ENCODE measurements at places on chromosomes 12 and 14.

DNA sequence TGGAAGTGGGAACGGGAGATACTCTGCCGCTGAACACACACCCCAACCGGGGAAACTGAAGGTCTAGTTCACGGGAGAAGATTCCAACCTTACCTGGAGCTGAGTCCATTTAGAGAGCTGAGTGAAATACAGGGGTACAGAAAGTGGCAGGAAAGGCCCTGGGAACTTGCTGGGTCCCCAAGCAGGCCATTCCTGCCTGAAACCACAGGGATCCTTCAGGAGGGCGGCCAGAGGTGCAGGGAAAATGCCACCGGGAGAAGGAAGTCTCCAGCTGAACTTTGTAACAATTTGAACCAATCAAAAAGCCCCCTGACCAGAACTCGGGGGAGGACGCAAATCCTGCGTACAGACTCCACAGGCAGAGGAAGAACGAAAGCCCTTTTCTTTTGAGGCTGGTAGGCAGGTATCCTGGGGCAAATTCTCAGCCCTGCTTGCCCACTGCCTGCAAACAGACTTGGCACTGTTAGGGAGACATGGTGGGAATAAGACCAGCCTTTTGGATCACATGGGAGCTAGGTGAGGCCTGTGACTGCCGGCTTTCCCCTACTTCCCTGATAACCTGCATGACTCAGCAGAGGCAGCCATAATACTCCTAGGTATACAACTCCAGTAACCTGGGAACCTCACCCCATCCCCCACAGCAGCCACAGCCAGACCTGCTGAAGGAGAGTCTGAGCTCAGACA is 170.9 kb downstream of the SEC23A start:
- no peak for DNase-seq

GRCh38 chr12:130764073-130764472 is 48.0 kb upstream of the RIMBP2 start:
- DNase-seq = peak; percentile 6

DNA sequence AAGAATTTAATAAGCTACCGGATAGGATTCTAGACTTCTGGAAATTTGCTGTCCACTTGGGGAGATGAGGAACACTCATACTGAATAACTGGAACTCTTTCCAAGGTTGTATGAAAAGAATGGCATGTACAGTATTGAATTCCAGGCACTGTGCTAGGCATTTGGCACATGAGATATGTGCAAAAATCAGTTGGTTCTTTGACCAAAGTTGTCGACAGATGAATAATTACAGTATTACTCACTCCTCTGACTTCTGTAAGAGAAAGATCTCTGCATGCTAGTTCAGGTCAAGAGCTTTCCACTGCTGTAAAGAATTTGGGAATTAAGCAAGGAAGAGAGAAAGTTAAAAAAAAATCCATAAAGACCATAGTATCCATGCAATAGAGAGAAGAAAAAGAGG is 764.7 kb downstream of the BCL11B start:
- DNase-seq = no peak

DNA sequence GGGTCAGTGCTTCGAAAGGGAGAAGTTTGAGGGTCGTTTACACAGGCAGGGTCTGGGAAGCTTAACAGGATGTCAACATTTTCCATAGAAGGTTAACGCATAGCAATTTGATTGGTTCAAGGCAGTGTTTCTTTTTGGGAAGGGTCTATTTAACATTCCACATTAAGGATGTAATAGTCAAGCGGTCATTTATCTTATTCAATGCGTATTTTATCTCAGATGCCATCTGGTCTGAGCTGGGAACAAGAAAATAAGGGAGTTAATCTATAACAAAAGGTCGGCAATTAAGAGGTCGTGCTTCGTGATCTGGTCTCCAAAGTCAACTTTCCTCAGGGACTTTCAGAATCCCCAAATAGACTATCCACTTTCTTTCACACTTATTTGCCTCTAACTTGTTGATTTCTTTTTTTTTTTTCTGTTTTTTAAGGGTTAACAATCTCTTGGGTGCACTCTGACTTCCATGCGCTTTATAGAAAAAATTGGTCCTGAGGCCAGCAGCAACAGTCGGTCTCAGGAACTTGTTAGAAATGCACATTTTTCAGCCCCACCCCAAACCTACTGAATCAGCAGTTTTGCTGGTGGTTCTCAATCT is 550 bp upstream of the RESF1 start:
- no peak for DNase-seq

DNA sequence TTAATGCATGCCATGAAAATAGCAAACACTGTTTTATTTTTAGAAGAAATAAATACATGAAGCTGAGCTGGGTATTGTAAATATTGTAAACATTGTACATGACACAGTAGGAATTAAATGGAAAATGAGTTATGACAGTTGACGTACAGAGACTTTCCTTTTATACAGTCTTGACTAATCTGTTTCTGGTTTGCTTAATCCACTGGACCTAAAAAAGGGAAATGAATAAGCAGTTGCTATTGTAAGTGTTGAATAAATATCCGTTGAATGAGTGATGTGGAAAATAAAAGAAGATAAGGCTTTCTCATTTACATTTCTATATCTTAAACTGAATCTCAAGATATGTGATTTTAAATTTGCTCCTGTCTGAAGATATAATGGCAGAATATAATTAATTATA is 15.0 kb downstream of the PMCH start:
- peak; percentile 46 for DNase-seq

DNA sequence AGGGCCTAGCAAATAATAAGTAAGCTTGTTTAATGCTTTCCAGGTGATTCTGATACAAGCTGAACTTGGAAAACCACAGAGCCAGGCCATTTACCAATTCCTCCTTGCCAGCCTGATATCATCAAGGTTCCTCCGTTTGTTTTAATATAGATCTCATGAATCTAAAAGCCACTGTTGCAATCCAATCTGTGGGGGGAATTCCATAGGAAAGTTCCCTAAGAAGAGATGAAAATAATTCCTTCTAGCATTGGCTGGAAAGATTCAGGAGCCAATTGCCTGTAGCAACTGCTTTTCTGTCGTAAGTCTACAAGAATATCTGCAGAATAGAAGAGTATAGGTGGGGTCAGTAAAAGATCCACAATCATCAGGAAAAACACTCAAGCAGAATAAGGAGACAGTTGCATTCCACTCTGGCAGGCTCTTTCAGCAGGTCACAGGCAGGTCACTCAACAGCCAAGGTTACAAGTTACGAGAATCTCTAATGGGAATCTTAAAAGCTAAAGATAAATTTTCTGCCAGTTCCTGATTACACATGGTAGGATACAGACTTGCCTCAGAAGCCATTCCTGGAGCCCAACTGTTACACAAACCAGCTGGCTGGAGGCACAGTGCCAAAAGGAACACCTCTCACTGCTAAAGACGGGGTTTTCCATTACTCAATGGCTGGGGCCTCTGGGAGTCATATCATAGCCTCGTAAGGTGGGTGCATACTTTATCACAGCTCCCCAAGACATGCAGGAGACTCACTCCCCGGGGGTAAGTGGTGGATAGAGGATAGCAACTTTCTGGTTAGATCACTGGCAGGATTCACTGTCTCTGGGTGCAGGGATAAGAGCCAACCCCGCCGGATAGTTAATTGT is 43.6 kb downstream of the FGD6 start:
- DNase-seq = peak; percentile 98

- DNase-seq = no peak
Observed at GRCh38 chr12:38872561-38872960, 32.8 kb downstream of the CPNE8 start.

- no peak for DNase-seq
Observed at GRCh38 chr12:28217805-28218204, 27.5 kb downstream of the CCDC91 start.

DNA sequence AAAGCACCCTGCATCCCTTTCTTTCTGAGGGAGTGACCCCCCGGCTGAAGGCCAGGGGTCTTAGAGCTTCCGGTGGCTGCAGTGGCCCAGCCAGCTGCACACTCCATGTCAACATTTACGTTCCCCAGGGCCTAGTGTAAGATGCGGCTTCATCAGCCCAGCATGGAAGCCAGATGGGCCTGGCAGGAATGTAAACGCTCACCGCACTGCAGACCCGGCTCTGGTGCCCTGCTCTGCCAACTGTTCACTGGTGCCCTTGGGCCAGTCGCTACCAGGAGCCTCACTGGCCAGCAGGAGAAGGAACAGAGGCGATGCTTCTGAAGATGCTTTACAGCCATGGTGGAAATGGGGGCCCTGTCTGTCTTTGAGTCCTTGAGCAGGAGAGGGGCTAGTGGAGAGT is 8.6 kb upstream of the TMEM119 start:
- no peak for DNase-seq

DNA sequence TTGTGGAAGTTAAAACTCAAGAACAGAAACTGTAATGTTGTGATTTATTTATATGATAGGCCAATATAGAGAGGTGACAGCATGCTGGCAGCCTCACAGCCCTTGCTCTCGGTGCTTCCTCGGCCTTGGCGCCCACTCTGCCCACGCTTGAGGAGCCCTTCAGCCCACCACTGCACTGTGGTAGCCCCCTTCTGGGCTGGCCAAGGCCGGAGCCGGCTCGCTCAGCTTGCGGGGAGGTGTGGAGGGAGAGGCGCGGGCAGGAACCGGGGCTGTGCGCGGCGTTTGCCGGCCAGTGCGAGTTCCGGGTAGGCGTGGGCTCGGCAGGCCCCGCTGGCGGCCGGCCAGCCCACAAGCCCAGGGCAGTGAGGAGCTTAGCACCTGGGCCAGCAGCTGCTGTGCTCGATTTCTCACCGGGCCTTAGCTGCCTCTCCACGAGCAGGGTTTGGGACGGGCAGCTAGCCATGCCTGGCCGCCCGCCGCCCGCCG is 65.8 kb upstream of the SLC8A3 start:
- DNase-seq = peak; percentile 45

- peak; percentile 81 for DNase-seq
Observed at GRCh38 chr14:54603362-54603761, 36.4 kb downstream of the SAMD4A start.

DNA sequence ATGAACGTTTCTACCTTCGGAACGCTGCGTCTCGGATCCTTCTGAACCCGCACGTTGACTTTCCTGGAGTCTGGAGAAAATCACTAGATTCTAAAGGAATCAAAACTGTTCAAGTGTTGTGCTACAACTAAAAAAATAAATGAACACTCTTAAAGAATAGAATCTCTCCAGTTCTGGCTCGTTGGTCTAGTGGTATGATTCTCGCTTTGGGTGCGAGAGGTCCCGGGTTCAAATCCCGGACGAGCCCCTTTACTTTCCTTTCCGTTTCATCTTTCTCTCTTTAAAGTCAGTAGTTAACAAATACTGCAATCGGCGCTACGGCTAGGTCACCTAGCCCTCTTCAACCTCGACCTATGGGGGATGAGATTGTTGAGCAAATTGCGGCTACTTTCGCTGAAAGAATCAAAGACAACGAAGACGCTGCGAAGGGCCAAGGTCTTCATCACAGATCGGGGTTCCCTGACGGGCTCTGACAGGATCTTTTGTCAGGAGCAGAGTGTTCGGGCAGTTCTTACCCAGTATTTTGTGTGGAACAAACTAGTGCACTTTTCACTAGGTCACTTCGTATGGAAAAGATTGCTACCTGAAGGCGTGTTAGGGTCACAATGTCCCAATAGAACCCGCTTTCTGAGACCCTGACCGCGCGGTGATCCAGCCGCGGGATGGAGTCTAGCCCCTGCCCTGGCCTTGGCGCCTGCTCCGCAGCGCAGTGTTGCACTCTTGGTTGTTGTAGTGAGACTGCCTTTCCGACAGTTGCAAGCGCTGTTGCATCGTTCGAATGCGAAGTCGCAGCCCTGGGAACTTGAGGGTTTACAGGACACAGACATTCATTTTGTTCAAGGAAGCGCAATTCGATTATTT is 8.4 kb downstream of the OR6S1 start:
- DNase-seq = peak; percentile 93

DNA sequence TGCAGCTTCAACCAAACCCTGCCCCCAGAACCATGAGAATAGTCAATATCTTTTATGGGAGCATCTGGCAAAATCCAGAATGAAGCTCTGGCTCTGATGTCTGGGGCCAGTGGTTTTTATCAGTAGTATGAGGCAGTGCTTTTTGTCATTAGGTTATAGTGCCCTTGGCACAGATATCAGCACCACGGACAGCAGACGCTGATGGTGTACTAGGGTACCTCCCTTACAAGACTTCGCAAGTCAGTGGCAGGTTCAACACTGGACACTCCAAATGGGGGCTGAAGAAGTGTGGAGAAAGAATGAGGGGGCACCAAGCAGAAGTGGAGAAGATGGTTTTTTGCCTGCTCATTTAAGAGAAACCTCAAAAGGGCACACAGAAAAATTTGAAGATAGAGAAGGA is 68.2 kb upstream of the E2F7 start:
- peak; percentile 57 for DNase-seq

GRCh38 chr12:47114481-47114892 is 34.7 kb upstream of the AMIGO2 start:
- DNase-seq = no peak

DNA sequence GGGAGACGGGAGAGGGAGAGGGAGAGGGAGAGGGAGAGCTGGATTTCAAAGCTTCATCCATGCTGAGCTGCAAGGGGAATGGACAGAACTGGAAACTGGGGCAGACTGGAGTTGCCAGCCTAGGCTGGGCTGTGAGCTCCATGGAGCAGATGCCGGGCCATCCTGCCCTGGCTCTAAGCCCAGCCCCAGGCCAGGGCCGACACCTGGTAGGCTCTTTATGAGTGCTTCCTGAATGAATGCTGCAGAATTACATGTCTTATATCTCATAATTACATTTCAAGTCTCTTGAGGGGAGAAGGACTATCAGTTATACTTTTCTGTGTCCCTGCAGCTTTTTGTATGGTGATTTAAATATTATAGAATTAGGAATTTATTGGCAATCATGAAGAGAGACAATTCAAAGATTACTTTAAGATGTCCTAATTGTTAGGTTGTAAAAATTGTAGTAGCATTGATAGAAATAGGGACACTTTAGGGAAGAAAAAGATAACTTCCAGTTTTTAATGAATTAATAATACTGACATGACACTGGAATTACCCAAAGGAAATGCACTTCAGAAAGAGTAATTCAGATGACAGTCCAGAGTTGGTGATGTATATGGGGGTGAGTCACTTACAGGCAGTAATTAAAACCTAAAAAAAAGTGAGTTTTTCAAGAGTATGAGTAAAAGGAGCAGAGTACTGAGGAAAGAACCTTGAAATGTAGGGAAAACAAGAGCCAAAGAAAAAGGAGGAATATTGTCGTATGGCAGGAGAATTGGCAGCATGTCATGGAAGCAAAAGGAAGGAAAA is 29.0 kb downstream of the SCYL2 start:
- DNase-seq = peak; percentile 53

- peak; percentile 65 for DNase-seq
Observed at GRCh38 chr14:100083706-100084105, 18.5 kb downstream of the EVL start.

DNA sequence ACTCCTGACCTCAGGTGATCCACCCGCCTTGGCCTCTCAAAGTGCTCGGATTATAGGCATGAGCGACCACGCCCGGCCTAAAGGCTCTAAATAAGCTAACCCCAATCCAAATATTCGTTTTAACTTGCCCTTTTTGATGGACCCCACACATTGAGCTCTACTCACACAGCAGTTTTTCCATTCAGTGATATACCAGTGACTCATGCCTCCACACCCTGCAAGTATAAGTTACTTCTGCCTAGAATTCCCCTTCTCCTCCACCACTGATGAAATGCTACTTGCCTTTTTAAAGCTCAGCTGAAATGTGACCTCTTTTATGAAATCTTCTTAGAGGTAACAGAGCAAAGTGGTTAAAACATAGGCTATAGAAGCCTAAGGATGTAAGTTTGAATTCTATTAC is 68.8 kb downstream of the EXOC5 start:
- peak; percentile 88 for DNase-seq

- peak; percentile 75 for DNase-seq
Observed at GRCh38 chr12:58491306-58491705, 429.0 kb downstream of the LRIG3 start.

All from iris pigment epithelial cell (primary cell).